Right forelimb (tissue), 1 donor: ENCODE measurements at places on chromosomes 11 and 22.
A peak's percentile ranks its signal among the peaks of the same experiment; 100 is the strongest.

DNA sequence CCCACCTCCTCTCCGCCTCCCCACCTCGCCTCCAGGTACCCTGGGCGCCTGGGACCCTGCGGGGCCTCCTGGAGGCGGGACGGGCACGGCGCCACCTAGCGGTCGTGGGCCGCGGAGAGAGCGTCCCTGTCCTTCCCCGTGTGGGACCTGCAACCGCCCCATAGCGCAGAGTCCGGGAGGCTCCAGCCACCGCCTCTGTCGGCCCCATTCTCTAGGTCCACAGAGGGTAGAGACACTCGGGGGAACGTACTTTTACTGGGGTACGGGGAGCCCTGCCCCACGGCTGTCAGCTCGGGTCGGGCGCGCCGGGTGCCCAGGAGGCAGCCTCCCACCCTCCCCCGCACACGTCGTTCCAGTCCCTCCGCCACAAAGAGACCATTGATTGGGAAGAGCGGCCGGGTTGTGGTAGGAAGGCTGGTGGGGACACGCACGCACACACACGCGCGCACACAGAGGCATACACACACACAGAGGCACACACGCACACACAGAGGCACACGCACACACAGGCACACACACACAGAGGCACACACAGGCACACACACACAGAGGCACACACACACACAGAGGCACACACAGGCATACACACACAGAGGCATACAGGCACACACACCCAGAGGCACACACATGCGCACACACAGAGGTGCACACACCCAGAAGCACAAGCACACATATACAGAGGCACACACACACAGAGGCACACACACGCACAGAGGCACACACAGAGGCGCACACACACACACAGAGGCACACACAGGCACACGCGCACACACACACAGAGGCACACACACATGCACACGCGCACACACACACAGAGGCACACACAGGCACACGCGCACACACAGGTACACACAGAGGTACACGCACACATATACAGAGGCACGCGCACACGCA, 12.6 kb upstream of the NECTIN1 start:
- DNase-seq: peak; percentile 66

GRCh38 chr11:8566613-8567210, 27.3 kb downstream of the STK33 start:
- DNase-seq: no peak

DNA sequence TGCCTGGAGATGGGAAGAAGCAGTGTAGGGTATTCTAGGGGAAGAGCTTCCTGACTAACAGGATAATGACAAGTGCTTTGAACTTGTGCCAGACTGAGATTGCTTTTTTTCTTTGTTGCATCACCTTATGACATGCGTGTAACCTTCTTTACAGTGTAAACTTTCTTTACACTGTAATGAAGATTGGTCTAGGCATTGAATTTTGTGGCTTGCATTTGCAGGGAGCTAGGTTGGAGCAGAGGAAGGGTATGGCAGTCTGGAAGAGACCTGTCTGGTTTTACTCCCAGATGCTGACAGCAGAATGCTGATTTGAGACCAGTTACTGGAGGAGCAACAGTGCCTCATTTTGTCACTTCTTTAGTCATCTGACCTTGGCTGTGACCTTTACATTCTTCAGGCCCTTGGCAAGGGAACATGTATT, 5.6 kb downstream of the DDB2 start:
- no peak for DNase-seq

- DNase-seq: no peak
Observed at GRCh38 chr11:15144347-15144746, 29.6 kb downstream of the INSC start.

- DNase-seq: peak; percentile 83
Observed at GRCh38 chr11:61897387-61898246, 6.3 kb upstream of the FADS3 start.

GRCh38 chr22:42635531-42635930, 4.9 kb downstream of the ATP5MGL start:
- no peak for DNase-seq

- DNase-seq: peak; percentile 43
Observed at GRCh38 chr22:47064016-47064415, 301.6 kb downstream of the TBC1D22A start.

- no peak for DNase-seq
Observed at GRCh38 chr22:48662476-48663135, 1165.1 kb downstream of the BRD1 start.

DNA sequence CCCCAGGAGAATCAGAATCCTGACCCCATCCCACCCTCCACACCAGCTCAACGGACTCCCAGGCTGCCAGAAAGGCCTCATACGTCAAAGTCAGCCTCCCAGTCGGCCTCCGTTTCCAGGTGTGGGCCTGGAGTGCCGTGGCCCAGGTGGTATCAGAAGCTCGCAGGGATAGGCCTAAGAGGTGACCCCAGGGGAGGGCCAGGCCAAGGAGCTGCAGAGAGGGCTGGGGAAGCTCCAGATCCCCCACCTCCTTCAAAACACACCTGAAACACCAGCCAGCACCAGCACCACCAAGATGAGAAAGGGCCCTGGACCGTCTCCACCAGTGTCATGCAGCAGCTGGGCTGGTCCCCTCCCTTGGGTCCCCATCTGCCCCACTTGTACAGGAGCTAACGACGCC, 20.3 kb downstream of the ASCL2 start:
- DNase-seq: no peak

DNA sequence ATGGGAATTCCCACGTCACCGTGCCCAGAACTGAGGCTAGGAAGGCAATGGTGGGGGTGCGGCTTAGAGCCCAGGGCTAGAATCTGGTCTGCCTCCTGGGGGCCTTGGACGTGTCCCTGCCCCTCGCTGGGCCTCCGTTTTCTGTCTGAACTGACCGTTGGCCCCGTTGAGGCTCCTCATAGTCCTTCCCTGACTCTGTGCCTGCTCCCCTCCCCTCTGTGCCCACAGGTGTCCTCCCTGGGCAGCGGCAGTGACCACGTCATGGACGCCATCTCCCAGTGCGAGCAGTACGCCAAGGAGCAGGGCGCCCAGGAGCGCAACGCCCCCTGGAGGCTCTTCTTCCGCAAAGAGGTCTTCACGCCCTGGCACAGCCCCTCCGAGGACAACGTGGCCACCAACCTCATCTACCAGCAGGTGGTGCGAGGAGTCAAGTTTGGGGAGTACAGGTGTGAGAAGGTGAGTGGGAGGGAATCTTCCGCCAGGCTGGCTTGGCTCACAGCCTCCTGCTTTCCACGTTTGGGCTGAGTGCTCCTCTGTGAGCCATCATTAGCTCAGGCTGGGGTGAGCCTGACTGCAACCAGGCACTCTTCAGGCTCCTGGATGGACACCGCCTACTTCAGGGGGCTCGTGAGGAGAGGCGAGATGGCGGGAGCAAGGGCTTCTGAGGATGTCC, 63.9 kb downstream of the MYO7A start:
- DNase-seq: no peak

DNA sequence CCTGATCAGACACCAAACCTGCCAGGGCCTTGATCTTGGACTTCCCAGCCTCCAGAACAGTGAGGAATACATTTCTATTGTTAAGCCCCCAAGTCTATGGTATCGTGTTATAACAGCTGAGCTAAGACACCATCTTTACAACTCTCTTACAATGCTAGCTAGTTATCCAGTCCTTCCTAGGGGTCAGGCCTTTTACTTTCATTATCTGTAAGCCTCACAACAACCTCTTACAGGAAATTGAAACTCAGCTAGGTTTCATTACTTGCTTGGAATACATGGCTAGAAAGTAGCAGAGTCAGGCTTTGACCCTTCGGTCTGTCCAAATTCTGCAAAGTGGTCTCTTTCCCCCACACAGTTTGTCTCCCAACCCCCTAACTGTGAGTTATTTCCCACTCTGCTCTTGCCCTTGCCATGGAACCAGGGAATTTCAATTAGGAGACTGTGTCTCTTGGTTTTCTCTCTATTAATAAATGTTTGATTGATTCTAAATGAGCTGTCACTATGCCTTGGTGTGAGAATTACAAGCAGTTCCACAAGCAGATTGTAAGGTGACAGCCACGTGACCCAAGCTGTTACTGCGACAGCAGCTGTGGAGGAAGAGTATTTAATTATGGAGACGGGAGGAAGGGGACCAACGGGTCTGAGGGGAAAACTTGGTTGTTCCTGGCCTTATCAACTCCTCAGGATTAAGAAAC, 38.4 kb upstream of the CLMP start:
- no peak for DNase-seq

GRCh38 chr22:46629291-46629690, 9.1 kb downstream of the GRAMD4 start:
- DNase-seq: no peak

GRCh38 chr11:134533511-134533910, 121.5 kb upstream of the B3GAT1 start:
- no peak for DNase-seq

GRCh38 chr11:114651145-114651718, 27.1 kb upstream of the NXPE2 start:
- no peak for DNase-seq
